ENCODE measurements at places on chromosomes 7 and 10.

- DNase-seq = no peak
Observed at GRCh38 chr7:26437003-26437532, 145.4 kb downstream of the SNX10 start.

- peak; percentile 55 for DNase-seq
Observed at GRCh38 chr7:107613948-107614347, 33.9 kb downstream of the BCAP29 start.

DNA sequence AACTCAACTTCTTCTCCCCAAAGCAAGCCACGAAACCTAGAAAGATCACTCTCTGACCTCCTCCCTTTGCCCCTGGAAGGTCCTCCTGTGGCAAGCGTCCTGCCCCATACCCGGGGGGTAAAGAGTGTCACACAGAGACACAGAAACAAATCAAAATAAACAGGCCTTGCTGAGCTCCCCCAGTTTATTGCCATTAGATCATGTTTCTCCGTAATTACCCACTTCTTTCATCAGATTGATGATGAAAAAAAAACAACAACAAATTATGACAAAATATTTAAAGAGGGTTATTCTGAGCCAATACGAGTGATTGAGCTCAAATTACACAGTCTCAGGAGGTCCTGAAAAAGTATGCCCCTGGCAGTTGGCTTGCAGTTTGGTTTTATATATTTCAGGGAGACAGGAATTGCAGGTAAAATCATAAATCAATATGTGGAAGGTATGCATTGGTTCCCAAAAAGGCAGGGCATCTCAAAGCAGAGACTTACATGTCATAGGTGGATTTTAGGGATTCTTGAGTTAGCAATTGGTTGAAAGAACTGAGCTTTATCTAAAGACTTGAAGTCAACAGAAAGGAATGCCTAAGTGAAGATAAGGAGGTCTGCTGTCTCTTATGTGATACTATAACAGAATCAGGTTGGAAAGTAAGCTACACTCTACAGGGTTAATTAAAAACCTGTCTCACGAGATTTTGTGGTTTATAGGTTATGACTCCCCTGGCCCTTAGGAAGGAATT is 86.2 kb downstream of the APBB1IP start:
- peak; percentile 3 for DNase-seq

GRCh38 chr10:33193057-33193700 is 141.3 kb downstream of the NRP1 start:
- peak; percentile 95 for DNase-seq

DNA sequence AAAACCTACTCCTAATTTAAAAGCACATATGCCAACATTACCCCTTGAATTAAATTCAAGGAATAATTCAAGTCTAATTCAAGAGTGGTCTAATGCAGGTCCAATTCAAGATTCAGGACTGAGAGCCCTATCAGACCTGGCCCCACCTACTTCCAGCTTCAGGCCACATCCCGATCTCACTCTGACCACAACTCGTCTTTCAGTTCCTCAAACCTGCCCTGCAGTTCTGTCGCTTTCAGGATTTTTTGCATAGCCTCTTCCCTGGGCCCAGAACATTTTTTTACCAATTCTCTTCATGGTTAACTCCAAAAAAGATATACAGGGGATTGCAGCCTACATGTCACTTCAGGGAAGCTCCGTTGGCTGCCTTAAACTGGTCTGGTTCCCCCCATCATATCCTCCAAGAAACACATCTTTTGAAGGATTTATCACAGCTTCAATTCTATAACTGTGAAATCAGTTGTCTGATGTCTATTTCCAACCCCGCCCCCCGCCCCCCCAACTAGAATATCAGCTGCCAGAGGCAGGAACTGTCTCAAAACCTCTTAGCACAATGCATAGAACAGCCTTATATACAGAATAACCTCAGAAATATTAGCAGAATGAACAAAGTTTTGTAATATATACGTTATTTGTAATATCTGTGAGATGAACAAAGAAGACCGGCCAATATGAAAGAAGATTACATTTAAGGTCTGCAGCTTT is 20.8 kb downstream of the CCDC6 start:
- no peak for DNase-seq

- DNase-seq = no peak
Observed at GRCh38 chr7:134293002-134293740, 23.6 kb downstream of the SLC35B4 start.

GRCh38 chr7:116380025-116380424 is 119.5 kb upstream of the CAV2 start:
- DNase-seq = peak; percentile 79

DNA sequence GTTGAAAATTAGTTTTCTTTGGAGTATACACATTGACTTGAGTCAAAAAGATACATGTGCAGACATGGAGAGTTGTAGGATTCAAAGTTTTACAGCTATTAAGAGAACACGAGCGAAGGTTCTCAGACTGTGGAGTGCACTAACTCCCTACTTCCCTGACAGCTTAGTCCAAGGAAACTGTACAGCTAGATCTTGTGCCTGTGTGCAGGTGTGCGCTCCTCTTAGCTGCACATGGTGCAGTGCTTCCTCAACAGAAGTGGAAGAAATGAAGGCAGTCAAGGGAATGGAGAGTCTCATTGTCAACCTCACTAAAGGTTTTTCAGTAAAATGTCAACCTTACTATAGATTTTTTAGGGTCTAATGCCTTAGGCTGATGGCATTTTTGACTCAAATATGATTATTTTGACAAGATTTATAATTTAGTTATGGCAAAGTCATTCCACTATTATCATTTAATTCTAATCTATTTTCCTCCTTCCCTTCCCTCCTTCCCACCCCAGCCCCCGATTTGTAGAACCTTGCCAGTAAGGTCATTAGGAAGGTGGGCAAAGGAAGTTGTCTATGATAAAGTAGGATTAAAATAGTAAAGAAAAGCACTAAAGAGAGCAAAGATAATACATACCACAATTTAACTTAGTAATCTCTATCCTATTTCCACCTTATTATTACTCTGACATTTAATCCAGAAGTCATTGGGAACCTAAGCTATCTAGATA is 13.6 kb downstream of the PDK4 start:
- no peak for DNase-seq

- DNase-seq = peak; percentile 94
Observed at GRCh38 chr10:17206210-17206709, 4.8 kb upstream of the TRDMT1 start.

- DNase-seq = no peak
Observed at GRCh38 chr7:37309493-37309892, 139.2 kb downstream of the ELMO1 start.

DNA sequence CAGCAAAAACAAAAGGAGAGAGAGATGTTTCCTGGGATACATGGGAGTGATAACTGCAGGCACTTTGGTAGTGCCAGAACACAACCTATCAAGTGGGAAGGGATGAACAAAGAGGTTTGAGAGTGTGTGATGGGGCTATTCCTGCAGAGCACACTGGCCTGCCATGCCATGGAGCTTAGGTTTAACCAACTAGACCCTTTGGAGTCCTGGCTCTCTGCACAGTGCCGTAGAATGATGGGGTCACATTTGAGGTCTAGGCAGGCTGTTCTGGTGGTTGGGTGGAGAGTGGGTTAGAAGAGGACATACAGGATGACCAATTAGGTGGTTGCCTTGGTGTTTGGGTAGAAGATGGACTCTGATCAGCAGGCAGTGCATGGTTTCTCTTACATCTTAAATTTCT is 101.9 kb upstream of the HABP2 start:
- DNase-seq = no peak

DNA sequence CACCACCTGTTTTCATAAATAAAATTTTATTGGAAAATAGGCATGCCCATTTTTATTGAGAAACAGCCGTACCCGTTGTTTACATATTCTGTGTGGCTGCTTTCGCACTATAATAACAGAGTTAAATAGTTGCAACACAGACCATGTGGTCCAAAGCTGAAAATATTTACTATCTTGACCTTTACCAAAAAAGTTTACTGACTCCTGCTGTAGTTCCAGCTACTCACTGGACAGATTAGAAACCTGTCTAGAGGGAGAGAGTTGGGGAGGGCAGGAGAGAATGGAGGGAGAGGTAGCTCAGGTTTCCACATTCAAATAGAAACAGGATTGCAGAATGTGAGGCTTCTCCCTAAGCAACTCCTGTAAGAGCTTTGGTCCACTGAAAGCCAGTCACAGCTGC is 55.1 kb upstream of the GLCCI1 start:
- no peak for DNase-seq

DNA sequence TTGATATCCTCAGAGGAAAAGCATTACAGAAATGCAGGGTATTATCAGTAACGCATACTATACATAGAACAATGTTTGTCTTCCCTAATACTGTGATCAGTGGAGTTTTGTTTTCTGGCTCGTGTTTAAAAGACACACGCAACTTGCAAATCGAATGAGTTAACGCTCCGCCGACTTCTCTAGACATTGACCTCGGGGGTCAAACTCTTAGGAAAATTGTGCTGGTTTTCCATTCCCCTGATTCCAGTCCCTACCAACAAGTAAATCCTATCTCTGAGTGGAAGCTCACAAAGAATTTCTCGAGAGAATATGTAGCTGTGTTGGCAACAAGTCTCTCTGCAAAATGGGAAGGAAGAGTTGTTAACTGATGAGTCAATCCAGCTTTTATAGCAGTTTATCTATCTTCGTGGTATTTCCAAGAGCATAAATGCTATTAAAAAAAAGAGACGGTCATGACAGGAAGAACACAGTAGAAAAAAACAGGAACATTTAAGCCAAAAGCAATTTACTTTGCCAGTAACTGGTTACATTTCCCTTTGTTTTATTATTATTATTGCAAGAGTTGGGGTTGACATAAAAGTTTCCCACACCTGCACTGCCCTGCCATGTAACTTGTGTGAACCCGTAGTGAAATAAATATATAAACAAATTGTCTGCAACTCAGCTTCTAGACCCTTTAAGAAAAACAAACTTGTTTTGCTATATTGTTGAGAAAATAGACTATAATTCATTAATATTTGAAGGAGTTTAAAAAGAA is 144.4 kb downstream of the ARID5B start:
- DNase-seq = peak; percentile 91

- no peak for DNase-seq
Observed at GRCh38 chr7:36944838-36945237, 220.5 kb upstream of the AOAH start.

DNA sequence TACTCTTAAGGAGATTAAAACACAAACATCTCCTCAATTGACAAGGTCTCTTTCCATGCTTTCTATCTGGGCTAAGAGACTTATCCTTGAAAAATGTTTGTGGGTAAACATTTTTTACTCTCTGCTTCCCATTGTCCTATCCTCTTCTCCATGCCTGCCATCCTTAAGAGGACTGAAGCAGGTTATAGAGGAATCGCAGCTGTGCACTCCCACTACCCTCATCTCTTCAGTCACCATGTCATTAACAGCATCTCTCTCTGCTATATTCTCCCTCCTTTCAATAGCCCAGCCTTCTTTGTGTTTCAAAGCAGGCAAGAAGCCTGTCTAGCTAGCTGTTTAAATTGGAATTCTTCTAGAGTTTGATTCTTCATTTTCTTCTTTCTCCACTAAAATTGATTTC is 22.6 kb downstream of the COL1A2 start:
- DNase-seq = peak; percentile 38

DNA sequence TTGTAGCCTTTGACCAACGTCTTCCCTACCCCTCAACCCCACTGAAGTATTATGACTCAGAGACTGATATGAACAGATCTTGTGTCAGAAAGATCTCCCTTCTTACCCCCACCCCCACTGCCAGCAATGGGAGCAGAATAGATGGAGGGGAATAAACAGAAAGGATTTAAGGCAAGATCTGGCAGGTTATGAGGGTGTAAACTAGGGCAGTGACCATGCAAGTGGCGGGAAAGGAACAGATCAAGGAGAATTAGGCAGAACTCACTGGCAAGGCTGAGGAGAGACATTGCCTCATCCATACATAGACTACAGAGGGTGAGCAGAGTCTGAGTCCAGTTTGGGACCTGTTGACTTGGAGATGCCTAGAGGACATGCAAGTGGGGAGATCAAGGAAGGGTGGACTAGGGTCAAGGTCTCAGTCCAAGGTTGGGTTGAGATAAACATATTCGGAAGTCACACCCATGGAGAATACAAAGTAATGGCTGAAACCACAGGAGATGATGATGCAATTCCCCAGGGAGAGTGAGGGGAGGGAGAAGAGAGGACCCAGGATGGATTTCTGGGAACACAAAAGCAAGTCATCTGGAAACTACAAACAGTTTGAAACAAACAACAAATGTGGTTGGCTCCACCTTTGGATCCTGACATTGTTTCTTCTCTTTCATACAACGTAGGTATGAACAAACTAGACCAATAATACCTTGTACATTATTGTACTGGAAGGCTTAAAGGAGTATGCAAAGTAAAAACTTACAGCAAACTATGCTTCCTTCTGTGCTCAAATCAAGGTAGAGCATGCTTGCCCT is 44.9 kb upstream of the IL6 start:
- DNase-seq = no peak

GRCh38 chr7:46127814-46128213 is 206.7 kb upstream of the IGFBP3 start:
- no peak for DNase-seq

DNA sequence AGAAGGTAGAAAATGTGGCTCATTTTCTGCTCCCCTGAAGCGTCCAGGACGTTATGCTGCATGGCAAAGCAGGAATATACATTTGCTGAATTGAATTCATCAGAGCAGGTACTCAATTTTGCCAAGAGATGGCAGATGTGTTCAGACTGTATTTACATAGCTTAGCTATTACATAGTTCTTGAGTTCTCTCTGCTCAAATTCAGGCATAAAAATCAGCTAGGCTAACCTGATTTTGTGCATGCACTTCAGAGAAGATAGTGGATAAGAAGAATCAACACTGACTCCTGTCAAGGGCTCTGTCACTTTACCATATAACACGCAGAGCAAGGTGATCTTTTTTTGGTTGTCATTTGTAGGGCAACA is 209.2 kb upstream of the FAM3C start:
- peak; percentile 9 for DNase-seq

DNA sequence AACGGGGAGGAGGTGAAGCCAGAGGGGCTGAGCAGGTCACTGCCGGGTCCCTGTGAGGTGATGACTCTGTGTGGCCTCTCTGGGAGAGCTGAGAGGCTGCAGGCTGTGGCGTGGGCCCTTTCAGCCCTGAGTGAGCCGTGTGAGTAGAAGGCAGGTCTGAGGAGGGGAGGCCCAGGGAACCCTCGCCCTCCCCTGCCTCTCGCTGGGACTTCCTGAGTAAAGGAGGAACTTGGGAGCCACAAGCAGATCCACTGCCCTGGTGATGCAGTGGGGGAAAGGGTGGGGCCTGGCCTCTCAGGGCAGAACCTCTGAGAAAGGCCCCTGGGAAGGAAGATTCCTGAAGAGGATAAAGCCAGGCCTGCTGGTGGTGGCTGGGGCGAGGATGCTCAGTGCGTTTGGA is 22.8 kb downstream of the EEPD1 start:
- no peak for DNase-seq

All from GM23248 (cell line).